ENCODE measurements at places on chromosomes 6 and 20.
A peak's percentile ranks its signal among the peaks of the same experiment; 100 is the strongest.

DNA sequence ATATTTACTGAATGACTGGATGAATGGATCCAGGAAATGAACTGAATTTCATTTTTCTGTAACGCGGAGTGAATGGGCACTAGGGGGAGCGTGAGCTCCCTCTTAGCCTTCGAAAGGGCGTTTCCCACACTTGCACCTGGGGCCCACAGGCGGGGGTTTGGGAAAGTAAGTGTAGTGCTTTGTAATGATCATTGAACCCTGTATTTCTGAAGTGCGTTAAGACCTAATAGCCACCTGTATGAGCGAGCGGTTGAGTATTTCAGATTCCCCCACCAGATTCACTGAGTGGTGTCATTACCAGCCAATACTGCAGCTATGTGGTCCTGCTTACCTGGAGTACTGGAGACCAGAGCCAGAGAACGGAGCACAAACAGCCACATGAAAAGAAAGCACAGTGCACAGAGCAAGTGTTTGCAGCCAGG, 10.5 kb downstream of the SYTL3 start:
- peak; percentile 66 for DNase-seq

DNA sequence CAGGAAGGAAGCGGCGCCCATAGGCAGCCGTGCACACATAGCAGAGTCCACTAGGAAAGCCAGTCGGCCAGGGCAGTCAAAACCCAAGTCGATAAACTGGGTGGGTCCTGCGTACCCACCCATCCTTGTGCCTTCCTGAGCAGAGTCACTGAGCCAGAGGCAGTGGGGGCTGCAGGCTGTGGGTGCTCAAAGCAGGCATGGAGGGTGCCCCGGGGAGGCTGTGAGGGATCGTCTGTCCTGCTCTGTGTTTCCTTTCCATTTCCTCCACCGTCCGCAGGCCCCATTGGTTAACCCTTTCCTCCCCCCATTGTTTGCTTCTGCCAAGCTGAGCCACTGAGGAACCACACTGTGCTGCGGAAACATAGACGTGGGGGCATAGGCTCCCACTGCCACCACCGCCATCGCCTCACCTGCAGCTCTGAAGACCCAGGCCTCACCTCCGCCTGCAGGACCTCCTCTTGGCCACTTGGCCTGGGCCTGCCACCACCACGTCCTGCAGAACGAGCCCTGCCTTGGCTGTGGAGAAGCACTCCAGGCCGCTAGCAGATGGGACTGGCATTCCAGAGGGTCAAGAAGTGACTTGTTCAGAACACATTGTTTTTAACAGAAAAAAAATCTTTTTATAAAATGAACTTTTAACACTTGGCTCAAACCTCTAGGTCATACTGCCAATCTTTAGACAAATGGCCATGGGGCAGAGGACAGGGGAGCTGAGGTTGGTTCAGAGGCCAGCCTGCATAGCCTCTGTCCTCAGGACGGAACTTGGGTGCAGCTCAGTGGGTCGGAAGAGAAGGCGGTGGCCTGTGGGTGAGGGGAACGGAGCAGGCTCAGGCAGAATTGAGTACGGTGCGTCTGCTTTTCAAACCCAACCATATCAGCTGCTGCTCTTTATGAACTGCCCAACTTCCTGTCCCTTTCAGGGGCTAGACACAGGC, 52.6 kb downstream of the TCP11 start:
- no peak for DNase-seq

GRCh38 chr6:44154067-44154466, 4.6 kb upstream of the CAPN11 start:
- DNase-seq, result no peak

GRCh38 chr20:62274332-62274950, 28.4 kb upstream of the ADRM1 start:
- no peak for DNase-seq

- no peak for DNase-seq
Observed at GRCh38 chr6:128826606-128827005, 56.3 kb upstream of the LAMA2 start.

DNA sequence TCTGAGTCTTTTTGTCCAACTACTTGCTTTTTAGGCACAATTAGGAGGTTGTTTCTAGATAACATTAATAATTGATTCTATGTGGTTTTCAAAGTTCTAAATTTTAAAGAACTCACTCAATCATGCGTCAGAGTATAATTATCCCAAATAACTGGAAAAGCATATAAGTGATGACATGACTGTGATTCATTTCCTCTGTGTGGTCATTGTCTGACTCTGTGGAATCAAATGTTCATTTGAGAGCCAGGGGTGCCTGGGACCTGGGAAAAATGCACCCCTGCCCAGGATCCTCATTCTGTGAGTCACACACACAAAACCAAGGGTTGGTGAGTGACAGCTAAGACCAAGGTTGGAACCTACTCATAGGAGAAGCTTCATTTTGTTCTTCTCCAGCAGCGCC, 127.1 kb upstream of the MLIP start:
- DNase-seq, result no peak

DNA sequence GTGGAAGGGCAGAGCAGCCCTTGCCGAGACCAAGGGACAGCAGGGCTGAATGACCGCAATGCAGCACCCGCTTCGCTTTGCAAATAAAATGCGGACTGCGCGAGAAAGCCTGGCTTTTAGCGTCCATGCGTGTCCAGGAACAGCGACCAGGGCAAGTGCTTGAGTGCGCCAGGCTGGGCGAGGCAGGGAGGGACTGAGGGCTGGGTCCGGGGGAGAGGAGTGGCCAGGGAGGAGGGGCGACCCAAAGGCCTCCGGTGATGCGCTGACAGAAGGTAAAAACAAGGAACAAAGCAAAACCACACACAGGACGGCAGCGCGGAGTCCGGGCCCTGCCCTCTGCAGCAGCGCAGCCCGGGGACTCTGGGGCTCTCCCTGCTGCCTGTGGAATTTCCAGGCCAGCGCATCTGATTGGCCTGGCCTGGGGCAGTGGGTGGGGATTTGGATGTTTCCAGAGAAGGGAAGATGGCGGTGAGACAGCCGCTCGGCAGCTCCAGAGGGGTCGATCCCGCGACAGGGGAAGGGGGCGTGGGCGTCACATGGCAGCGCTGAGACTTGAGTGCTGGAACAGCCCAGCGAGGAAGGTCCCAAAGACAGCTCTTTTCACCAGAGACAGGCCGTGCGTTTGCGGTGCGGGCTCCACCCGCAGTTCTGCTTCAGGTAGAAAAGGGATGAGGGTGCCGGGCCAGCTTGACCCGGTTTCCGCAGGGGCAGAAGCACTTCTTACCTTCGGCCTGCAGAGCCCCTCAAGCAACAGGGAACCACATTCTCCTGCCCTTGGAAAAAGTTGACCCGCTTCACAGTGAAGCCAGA, 51.8 kb downstream of the SSR1 start:
- peak; percentile 23 for DNase-seq

DNA sequence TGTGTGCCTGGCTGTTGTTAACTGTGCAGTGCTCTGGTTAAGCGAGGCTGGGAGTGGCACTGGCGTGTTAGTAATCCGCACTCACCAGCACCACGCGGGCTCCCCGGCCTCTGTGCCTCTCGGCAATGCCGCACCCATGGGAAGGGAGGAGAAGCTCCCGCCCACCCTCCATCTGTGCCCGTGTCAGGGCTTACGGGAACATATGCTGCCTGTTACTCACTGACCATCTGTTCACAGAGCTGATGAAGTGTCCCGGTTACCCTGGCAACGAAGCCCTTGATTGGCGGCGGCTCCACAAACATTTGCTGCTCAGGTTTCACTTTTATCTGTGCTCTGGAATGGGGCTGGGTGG, 114.7 kb downstream of the PSMB1 start:
- peak; percentile 38 for DNase-seq

- DNase-seq, result no peak
Observed at GRCh38 chr6:4814212-4814611, 38.0 kb downstream of the CDYL start.

DNA sequence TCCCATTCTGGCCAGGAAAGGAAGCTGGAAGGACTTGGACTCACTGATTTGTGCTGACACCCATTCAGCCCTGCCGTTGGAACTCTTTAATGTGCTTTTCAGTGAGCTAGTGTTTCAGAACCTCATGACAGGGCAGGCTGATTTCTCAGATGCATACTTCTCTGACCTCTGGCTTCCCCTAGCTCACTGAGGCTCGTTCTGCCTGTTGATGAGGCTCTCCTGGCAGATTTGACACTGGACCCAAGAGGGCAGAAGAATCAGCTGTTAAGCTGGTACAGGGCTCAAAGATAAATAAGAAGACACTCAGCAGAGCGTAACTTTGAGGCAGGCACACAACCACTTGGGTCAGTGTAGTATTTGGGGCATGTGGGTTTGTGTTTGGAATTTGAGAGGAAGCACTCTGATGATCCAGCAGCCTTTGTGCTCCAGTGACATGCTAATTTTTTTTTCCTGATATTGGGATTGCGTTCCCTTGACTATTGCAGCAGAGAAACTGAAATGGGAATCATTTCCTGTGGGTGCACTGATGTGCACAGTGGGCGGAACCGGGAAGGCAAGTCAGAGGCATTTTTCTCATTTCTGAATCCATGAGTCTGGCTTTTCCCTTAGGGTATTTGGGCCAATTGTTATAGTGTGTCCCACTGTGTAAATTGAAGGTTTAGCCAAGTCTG, 80.2 kb downstream of the CARMIL1 start:
- no peak for DNase-seq

DNA sequence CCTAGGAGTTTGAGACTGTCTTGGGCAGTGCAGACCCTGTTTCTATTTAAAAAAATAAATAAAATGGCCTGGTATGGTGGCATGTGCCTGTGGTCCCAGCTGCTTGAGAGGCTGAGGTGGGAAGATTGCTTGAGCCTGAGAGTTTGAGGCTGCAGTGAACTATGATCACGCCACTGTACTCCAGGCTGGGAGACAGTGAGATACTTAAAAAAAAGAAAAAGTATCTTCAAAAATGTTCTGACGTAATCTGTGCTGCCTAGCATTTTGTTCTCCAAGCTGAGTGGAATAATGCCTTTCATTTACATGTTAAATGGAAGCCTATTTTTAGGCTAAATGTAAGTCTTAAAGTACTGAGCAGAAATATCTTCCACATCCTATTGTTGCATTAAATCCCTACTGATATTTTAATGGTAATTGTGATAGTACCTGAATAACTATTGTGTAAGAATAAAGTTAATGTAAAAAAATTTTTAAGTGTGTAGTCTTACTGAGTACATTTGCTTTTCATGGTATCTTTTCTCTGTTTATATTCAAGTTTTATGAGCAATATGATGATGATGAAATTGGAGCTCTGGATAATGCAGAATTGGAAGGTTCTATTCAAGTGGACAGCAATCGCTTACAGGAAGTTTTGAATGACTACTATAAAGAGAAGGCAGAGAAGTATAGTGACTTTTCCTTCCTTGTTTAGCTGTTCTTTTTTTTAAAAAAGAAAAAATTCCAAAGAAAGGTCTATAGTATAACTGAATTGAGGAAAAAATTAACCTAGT, 4.2 kb upstream of the ZC2HC1B start:
- no peak for DNase-seq

DNA sequence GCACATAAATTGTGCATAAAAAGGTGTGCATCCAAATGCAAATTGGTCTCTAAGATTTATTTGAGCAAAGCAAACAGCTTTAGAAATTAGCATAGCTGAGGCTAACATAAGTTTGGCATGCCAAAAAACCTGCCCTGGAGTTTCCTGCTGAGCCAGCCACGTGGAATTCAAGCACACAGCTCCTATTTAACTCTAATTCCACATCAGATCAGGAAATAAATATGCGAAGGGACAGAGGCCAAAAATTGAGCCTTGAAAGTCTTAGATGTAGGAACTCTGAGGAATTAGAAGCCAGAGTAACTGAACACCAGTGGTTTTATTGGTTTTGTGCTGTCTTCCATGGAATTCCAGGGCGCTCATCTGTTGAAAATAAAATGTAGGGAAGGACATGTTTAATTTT, 19.6 kb downstream of the SOBP start:
- no peak for DNase-seq

DNA sequence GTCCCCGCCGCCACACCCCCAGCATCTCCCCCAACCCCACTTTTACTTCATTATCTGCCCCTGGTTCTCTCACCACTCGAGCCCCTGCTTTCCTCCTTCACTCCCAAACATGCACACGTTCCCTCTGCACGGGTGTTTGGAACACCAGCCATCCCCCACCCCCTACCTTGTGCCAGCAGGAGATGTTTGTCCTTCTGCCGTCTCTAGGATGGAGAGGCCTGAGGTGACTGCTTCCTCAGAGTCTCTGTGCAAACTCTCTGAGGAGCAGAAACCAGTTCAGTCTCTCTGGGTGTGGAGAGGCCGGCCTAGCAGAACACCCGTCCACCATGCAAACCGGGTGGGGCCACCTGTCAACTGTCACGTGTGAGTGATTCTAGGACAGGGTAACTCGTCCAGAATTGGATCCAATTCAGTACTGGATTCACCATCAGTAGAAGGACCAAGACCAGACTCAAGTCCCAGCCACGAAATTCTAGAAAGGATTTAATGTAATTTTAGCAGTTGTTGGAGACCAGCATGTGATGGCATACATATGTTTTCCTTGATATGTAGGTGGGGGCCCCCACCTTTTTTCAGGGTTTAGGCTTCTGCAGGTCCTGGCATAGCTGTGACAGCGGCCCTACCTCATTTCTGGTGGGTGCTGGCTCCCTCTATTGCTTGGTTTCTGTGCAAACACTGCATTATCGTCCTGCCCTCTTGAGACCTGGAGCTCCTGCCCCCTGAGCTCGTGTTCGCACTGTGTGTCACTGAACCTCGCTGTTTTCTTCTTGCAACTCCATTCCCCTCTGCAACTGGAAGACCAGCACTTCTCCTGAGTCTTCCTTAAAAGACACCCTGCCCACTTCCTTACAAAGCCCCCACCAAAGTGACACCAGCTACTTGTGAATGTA, at the start of gene RAET1E:
Gene RAET1E (minus strand): TSS at position 259 of the 890 bp plus-strand sequence. CDS start 7,212 bp downstream, outside the sequence.
- DNase-seq, result no peak

GRCh38 chr20:1618954-1619540, 762 bp downstream of the SIRPB1 start:
- DNase-seq, result no peak

- no peak for DNase-seq
Observed at GRCh38 chr6:81376745-81377144, 375.7 kb downstream of the TENT5A start.

- no peak for DNase-seq
Observed at GRCh38 chr6:108274546-108274945, 13.7 kb upstream of the SNX3 start.

DNA sequence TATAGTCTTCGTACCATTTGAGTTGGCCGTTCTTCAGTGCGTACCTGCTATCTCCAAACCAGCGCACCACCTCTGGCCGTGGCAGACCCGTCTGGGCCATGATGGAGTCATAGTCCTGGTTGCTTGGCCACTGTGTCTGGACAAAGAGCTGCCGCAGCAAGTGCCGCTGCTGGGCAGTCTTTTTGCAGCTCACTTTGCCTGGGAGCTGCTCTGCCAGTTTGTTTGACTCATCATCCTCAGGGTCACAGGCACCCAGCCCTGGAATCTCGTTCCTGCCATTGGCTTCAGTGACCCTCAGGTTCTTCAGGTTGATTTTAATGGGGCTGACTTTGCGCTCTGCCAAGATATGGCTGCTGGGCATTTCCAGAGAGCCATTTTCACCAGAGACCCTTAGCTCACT, 65.1 kb downstream of the PLCG1 start:
- no peak for DNase-seq

- DNase-seq, result no peak
Observed at GRCh38 chr20:4853757-4854560, 132.2 kb downstream of the PRND start.

- no peak for DNase-seq
Observed at GRCh38 chr6:167941822-167942221, 55.6 kb upstream of the KIF25 start.

- DNase-seq, result no peak
Observed at GRCh38 chr20:58277578-58278472, 31.7 kb upstream of the RAB22A start.

- no peak for DNase-seq
Observed at GRCh38 chr6:36957773-36958271, 3.3 kb downstream of the PI16 start.

All from CD4-positive, alpha-beta T cell treated with Interleukin-15 for 4 hours (primary cell).